NCI-H1436 (cell line): ENCODE measurements at places on chromosomes 4 and X.

GRCh38 chr4:159197885-159198269 is 95.0 kb downstream of the RAPGEF2 start:
- no peak for DNase-seq

DNA sequence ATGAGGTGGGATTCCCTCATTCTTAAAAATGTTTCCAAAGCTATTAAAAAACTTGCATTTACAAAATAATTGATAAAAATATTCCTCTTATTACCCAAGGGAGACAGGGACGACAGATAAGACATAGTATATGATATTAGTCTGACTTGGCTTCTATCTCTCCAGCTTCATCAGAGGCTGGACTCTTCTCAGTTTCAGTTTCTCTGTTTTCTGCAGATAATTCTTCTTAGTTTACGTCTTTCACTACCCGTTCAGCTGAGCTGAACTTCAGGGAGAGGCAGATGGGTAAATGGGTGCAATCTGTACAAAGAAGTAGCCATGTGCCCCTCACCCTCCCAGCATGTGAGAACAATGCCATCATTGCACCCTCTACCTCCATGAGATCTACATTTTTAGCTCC is 214.0 kb upstream of the SLIT2 start:
- DNase-seq: no peak

DNA sequence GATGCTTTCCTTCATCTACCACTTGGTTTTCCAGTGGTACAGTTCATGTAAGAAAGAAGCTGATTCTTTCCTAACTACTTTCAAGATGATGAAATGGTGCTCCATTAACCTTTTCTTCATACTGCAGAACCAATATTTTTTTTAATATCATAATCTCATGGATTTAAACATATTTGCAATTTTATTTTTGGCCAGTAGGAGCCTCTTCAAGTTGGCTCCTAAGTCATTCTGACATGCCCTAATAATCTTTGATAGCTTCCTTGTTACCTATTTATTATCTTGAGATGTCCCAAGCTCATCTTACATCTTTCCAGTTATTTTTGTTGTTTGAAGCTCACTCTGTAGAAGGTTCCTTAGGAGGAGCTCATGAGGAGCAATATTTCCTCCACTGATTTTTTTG is 170.2 kb downstream of the APBB2 start:
- no peak for DNase-seq

GRCh38 chr4:106201373-106201772 is 114.6 kb downstream of the TBCK start:
- DNase-seq: no peak

- no peak for DNase-seq
Measured at GRCh38 chrX:13702111-13702789, 13.3 kb downstream of the RAB9A start.

GRCh38 chrX:11059933-11060332 is 51.2 kb upstream of the HCCS start:
- DNase-seq: no peak

DNA sequence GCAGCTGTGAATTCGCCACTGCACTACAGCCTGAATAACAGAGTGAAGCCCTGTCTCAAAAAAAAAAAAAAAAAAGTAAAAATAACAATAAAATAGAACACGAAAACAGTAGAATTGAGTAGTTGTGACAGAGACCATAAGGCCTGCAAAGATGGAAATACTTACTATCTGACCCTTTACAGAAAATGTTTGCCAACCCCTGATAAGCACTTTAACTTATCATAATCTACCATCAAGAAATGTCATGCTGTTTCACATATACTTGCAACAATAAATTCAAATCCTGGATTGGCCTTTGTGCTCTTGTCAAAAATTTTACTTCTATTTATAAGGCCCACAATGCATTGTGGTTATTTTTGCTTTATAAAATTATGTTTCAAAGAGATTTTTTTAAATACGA is 75.5 kb downstream of the ING2 start:
- no peak for DNase-seq

GRCh38 chr4:41141900-41142299 is 72.4 kb downstream of the APBB2 start:
- DNase-seq: no peak
